ENCODE measurements at places on chromosomes 4 and X.

DNA sequence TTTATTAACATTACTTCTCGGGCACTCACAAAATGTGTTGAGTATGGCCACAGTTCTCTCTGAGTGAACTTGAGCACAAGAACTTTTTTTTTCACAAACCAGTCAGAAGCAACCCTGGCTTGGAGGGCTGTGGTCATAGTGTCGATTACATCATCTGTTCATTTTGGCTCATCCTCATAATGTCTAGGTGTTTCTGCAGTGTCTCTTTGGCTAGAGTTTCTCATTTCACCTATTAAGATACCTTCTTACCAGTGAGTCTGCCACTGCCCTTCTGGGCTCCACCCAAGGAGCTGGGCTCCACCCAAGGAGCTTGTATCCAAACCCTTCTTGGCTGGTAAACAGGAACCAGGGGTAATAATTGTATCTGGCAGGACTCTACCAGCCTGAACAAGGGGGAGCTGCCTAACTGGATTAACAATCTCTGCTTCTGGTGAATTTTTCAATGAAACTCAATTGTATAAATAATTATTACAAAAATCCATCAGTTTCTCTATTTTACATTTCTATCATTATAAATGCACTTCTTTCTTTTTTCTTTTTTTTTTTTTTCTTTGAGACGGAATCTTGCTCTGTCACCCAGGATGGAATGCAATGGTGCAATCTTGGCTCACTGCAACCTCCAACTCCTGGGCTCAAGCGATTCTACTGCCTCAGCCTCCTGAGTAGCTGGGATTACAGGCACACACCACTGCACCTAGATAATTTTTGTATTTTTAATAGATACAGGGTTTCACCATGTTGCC is 667.7 kb upstream of the SLIT2 start:
- no peak for DNase-seq

- no peak for DNase-seq
Observed at GRCh38 chrX:21132686-21133393, 241.4 kb upstream of the CNKSR2 start.

GRCh38 chrX:72576141-72576894 is 3.7 kb upstream of the HDAC8 start:
- no peak for DNase-seq

- DNase-seq: no peak
Observed at GRCh38 chr4:147361726-147362125, 119.2 kb upstream of the EDNRA start.

DNA sequence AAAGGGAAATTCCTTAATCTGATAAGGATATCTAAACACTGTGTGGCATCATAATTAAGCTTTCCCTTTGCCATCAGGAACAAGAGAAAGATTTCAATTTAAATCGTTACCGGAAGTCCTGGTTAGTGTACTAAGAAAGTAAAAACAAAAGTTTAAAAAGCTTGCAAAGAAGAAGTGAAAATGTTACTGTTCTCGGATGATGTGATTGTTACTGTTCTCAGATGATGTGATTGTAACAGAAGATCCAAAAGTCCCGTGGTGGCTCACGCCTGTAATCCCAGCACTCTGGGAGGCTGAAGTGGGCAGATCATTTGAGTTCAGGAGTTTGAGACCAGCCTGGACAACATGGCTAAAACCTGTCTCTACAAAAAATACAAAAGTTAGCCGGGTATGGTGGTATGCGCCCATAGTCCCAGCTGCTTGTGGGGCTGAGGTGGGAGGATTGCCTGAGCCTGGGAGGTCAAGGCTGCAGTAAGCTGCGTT is 62.5 kb downstream of the RGS12 start:
- no peak for DNase-seq

DNA sequence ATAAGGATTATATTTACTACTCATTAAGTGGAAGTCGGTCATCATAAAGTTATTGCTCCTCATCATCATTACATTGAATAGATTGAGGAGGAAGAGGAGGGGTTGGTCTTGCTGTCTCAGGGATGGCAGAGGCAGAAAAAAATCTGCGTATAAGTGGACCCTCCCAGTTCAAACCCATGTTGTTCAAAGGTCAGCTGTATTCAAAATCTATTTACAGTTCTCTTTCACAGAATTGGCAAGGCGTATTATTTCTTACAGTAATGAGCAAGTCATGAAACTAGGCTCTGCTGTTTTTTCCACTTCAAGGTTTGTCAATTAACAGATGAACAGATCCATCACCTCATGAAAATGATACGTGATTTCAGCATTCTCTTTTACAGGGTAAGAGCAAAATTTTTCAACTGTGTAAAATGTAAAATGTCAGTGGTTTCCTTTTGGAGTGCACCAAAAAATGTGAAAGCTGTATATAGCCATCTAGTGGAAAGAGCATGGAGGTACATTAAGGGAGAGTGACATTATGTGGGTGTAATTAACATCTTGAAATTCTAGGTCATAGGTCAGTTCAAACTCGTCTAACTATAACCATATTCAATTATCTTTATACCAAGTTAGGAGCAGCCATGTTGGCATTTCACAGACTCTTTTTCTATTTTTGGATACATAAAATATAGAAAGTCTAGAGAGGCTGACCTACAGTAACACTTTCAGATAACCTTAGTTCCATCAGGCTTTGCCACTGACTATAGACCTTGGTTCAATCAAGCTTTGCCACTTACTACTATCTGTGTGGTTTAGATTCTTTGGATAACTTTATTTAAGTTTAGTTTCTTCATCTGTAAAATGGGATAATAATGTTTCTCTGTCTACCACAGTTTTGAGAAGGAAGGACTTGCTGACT is 30.1 kb downstream of the NEIL3 start:
- no peak for DNase-seq

GRCh38 chr4:119130365-119131065 is 5.1 kb upstream of the MYOZ2 start:
- DNase-seq: no peak

DNA sequence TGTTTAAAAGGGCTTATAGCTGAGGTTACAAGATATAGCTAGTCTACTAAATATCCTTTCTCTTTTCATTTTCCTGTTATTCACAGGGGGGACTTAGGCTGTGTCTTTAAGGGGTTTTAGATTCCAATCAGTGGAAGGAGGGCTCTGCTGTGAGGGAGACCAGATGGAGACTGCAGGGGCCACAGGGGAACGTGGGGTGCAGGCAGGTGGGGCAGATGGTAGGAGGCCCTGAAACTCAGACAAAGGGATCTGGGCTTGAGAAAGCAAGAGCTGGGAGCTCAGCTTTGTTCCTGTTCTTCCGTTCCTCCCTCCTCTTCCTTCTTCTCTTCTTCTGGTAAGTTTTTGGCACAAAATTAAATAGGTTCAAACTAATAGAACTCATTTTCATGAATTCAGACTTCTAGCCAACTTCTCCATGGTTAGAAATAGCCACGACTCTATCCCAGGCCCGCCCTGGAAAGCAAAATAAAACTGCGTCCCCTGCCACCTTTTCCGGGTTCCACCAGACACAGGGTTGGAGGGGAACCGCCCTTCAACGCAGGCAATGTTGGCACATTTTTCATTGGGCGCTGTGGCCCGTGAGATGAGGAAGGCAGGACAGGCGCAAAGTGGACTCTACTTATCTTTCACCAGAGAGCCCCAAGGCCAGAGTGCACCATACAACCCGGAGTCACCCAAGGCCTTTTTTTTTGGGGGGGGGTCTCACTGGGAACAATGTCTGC is 3.5 kb upstream of the TMSB4X start:
- no peak for DNase-seq

- DNase-seq: no peak
Observed at GRCh38 chrX:151240237-151240636, 63.9 kb downstream of the GPR50 start.

DNA sequence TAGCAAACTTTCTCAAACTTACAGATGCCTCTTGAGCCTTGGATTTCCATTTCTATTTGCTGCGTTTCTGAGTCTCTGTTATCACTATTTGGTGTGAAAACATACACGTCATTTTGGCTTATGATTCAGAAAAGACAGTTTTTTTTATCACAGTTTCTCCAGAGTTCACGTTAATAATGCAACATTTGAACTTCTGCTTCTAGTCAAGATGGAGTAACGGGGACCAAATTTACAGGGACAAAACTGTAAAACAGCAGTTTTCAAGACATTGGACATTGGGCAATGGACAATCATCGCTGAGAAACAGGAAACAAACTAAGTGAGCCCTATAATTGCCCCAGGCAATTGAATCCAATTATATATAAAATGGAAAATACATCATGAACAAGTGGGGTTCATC is 36.2 kb upstream of the TASL start:
- no peak for DNase-seq

DNA sequence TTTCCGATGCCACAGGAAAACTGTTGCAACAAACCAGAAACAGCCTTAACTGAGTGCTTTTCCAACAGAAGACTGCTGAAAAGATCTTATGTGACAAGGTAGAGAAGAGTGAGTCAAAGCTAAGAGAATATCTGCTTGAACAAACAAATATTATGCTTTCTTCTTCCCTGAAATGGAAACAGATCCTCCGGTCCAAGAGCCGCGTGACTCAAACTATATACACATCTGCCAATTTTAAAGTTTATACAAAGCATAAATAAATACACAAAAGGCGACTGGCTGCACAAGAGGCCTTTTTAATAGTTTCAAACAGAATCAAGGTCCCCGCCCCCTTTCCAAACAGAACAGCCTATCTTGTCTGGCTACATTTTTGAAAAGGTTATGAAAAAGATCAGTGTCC is 329.7 kb upstream of the F9 start:
- no peak for DNase-seq

DNA sequence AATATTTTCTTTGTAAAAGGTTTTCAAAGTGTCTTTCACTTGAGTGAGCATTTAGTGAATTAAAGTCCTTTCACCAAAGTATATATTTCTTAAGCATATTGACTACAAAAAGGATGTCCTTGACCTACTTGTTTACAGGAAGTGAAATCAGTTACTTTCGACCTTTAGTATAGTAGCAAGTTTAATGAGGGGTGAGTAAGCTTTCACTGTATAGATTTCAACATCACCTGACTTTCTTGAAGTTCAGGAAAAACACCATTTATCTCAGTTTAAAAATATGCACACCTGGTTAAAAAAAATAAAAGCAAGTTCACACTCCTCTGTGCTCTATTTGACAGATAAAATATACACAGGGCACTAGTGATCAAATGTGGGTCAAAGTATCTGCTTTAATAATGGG is 88.1 kb downstream of the CCSER1 start:
- peak; percentile 19 for DNase-seq

- DNase-seq: no peak
Observed at GRCh38 chrX:153411988-153412574, 809 bp downstream of the ZFP92 start.

- no peak for DNase-seq
Observed at GRCh38 chr4:184238072-184238745, 20.5 kb upstream of the ENPP6 start.

DNA sequence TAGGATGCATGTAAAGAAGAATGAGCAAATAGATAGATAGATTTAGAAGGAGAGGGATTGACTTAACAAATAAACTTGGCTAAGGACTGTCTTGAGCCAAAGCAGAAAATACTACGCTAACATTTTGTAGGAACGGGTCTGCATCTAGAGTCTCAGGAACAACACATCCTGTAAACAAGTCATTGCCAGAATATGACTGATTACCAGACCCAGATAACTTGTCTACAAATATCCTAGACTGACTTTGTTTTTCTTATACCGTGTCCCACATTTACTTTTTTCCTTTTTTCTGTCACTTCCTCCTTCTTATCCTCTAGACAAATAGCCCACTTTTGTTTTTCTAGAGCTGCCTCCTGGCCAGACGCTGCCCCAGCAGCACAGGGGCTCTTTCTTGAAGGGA is 393.6 kb downstream of the PDGFC start:
- no peak for DNase-seq

DNA sequence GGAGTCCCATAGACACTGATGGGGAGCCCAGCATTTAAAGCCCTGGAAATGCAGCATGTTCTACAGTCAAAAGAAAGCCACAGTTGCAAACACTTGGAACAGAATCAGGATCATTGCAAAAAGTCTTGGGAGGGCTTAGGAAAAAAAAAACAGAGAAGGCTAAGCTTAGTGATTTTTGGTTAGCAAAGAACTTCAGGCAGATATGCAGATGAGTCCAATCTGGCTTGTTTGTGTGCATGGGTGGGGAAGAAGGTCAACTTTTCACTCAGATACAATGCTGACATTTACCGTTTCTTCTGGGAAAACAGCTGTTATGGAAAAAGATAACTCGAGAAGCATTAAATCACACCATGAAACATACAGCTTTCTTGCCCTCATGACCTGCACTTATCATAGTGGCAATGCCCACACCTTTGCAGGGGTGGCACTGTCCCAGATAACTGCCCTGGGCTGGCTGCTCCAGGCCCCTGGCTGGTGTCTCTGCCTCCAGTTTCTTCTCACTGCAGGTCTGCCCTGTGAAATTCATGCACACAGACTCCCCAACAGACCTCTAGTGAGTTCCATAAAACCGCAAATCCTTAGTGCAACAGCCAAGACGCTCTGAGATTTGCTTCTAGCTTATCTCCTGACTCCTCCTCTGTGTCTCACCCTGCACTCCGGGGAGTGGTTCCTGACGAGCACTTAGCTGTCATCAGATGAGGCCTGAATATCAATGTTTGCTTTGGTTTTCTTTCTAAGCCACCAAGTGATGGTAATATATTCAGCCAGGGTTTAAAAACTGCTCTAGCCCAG is 99.2 kb downstream of the DRD5 start:
- no peak for DNase-seq

DNA sequence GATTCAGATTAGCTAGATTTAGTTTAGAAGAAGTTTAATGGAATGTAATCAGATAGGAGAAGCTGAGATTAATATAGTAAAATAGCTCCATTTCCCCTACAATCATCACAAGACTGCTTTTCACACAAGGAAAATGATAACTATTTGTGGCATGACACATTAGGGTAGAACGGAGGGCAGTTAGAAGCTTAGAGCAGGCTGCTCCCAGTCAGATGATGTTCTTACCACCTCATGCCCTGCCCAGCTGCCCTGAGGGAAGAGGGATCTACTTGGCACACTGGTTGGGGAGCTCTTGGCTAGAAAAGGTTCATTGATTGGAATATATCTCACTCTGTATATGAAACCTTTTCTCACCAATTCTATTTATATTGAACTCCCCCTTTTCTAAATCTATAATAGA is 180.7 kb upstream of the IL15 start:
- no peak for DNase-seq
